ENCODE measurements at places on chromosomes 16 and 17. TPM values are rescaled to one million over a fixed set of nuclear protein-coding genes. Genes with fewer than 3 reads are reported as not detected.

DNA sequence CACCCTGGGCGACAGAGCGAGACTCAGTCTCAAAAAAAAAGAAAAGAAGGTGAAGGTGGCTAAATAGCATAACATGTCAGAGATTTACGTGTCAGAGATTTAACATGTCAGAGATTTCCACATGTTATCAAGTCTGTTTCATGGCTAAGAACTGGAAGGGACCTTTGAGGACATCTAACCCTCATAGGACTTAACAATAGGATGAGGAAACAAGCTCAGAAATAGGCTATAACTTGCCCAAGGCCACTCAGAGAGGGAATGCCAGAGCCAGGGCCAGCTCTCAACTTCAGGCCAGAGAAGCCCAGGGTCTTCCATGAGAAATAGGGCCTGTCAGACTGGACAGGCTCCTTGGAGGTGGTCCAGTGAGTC is 26.8 kb upstream of the ZNF629 start:
- no peaks in the 10 kb centered on the region for H3K27me3 ChIP-seq
- no peak for DNase-seq
- H3K36me3 ChIP-seq = no peaks in the 10 kb centered on the region
- H3K27ac ChIP-seq = peak overlapping the region; percentile 32
- peaks cover 9% of the 10 kb centered on the region for H3K4me1 ChIP-seq

The KLHDC4 gene
- 19.5 TPM for total RNA-seq

DNA sequence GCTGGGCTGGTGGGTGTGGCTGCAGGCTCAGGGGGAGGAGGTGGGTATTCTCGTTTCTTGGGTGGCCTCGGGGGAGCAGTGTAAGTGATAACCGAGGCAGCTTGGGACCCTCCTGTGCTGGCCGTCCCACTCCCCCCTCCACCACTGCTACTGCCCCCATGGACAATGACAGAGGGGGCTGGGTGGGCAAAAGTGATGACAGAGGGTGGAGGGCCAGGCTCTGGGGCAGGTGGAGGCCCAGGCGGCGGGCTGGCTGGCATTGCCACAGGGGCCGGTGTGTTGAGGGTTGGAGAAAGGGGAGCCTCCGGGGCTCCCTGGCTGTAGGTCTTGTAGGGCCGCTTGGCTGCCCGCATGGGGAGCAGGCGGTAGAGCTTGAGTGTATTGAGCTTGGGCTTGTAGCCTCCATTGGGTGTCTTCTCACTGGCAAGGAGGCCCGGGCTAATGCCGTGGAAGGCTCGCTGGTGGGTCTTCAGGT is 16.0 kb downstream of the ZBTB4 start:
- H3K36me3 ChIP-seq = peaks cover 45% of the 10 kb centered on the region
- no peak for DNase-seq
- no peak overlapping the region for H3K27ac ChIP-seq
- no peak overlapping the region for H3K4me3 ChIP-seq
- H3K27me3 ChIP-seq = no peaks in the 10 kb centered on the region

The SPNS3 gene
- total RNA-seq = not detected

The METTL9 gene
- 160 TPM for total RNA-seq

GRCh38 chr17:59796785-59797205 is 89.3 kb downstream of the VMP1 start:
- H3K27me3 ChIP-seq = no peaks in the 10 kb centered on the region
- H3K4me3 ChIP-seq = no peak overlapping the region
- H3K27ac ChIP-seq = no peak overlapping the region

The IL17C gene
- total RNA-seq = not detected

- H3K27me3 ChIP-seq = no peaks in the 10 kb centered on the region
- H3K4me1 ChIP-seq = no peaks in the 10 kb centered on the region
- no peak overlapping the region for H3K27ac ChIP-seq
Observed at GRCh38 chr17:8753136-8753975, 5.0 kb downstream of the SPDYE4 start.

The C16orf46 gene
- total RNA-seq = not detected

- H3K27me3 ChIP-seq = no peaks in the 10 kb centered on the region
- no peaks in the 10 kb centered on the region for H3K36me3 ChIP-seq
- H3K4me1 ChIP-seq = peaks cover 25% of the 10 kb centered on the region
- DNase-seq = peak; percentile 46
Observed at GRCh38 chr17:71409712-71410111, 711.1 kb upstream of the SOX9 start.

DNA sequence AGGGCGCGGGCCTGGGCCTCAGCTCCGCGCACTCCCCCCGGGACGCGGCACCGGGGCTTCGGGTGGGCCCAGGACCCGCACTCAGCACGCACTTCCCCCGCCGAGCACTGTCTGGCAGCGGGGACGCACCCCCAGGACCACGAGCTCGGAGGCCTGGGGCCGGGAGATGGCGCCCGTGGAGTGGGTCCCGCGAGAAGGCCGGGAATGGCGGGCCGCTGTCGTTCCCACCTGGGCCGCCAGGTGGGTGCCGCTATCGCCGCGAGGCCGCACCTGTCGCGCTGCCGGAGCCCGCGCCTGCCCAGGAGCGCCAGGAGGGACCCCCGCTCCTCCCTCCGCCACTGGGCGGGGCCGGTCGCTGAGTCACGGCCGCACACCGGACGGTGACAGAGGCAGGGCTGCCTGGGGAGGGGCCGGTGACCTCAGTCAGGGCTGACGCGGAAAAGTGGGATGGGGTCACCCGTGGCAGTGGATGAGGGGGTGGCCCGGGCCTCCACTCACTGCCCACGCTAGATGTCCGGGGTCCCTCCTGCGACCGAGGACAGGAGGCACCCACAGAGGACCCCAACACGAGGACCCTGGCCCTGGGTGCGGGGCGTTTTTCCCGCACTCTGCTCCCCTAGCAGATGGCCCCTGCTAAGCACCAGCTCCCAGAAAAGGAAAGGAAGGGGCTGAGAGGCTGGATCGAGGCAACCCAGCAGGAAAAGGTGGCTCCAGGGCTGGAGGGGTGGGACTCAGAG is 6.9 kb upstream of the ACTG1 start:
- H3K27ac ChIP-seq = no peak overlapping the region
- H3K36me3 ChIP-seq = peaks cover 48% of the 10 kb centered on the region
- H3K4me1 ChIP-seq = peaks cover 45% of the 10 kb centered on the region
- H3K27me3 ChIP-seq = no peaks in the 10 kb centered on the region
- peak overlapping the region; percentile 5 for H3K4me3 ChIP-seq

DNA sequence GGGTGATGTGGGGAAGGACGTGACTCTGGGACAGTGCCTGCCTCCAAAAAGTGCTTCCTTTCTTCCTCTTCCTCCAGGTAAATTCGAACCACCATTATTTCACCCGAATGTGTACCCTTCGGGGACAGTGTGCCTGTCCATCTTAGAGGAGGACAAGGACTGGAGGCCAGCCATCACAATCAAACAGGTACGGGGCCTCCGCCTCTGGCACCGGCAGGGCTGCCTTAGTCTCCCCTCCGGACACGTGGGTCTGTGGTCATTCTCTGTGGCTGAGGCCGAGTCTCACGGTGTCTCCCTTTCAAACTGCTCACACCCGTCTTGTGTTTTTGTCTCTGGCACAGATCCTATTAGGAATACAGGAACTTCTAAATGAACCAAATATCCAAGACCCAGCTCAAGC is 10.7 kb downstream of the UBE2I start:
- no peak for DNase-seq
- no peaks in the 10 kb centered on the region for H3K27me3 ChIP-seq
- H3K4me3 ChIP-seq = no peak overlapping the region
- no peaks in the 10 kb centered on the region for H3K4me1 ChIP-seq

DNA sequence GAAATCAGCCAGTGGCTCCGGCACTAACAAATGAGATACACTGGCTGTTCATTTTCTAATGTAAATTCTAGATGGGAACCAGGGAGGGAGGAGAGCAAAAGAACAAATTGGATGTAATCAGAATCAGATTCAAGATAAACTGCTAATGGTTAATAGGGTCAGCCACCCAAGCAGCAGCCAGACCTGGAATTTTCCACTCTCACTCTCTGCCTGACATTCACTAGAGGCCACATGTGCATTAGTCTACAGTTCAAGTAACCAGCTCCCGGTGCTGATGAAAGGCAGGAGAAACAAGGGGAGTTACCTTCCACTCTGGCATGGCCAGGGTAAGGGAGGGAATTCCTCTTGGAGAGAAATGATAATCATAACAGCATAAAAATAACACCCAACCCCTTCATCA is 597.7 kb downstream of the TOX3 start:
- H3K27me3 ChIP-seq = no peaks in the 10 kb centered on the region
- H3K4me1 ChIP-seq = no peaks in the 10 kb centered on the region
- DNase-seq = no peak

DNA sequence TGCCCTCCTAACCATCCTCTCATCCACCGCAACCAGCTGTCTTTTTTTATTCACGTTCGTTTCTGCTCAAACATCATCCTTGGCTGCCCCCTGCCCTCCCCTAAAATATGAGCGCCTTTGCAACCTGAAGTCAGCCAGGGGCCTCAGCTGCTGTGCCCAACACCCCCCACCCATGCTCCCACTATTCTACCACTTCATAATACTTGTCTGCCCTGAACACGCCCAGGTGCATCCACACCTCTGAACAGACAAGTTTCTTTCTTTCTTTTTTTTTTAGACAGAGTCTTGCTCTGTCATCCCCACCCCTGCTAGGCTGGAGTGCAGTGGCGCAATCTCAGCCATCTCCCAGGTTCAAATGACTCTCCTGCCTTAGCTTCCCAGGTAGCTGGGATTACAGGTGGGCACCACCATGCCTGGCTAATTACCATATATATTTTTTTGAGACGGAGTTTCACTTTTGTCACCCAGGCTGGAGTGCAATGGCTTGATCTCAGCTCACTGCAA is 26.9 kb downstream of the CEP295NL start:
- H3K4me3 ChIP-seq = no peak overlapping the region
- peaks cover 56% of the 10 kb centered on the region for H3K4me1 ChIP-seq
- no peak for DNase-seq
- peaks cover 45% of the 10 kb centered on the region for H3K36me3 ChIP-seq

DNA sequence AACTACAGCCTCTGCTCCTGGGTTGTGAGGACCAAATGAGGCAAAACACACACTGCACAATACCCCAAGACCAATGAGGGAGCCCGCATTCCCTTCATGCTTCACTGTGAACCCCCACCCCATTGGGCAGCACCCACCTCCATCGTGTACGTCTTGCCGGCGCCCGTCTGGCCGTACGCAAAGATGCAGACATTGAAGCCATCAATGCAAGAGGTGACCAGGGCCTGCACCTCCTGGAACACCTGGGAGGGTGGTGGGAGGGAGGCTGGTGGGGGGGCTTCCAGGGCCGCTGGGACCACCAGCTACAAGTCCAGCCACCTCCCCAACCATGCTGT is 28.4 kb downstream of the KATNB1 start:
- no peak for DNase-seq
- H3K27ac ChIP-seq = peak overlapping the region; percentile 63
- peaks cover 93% of the 10 kb centered on the region for H3K36me3 ChIP-seq
- H3K27me3 ChIP-seq = no peaks in the 10 kb centered on the region
- H3K4me3 ChIP-seq = no peak overlapping the region
- H3K4me1 ChIP-seq = peaks cover 22% of the 10 kb centered on the region

- H3K27me3 ChIP-seq = no peaks in the 10 kb centered on the region
- no peak overlapping the region for H3K27ac ChIP-seq
- peaks cover 24% of the 10 kb centered on the region for H3K4me1 ChIP-seq
- no peak overlapping the region for H3K4me3 ChIP-seq
Observed at GRCh38 chr16:48556243-48556912, 53.6 kb downstream of the N4BP1 start.

- H3K36me3 ChIP-seq = no peaks in the 10 kb centered on the region
- peaks cover 30% of the 10 kb centered on the region for H3K4me1 ChIP-seq
- H3K4me3 ChIP-seq = no peak overlapping the region
- H3K27me3 ChIP-seq = no peaks in the 10 kb centered on the region
- DNase-seq = no peak
- H3K27ac ChIP-seq = no peak overlapping the region
Observed at GRCh38 chr17:69179227-69179952, 37.7 kb upstream of the ABCA6 start.

GRCh38 chr17:56110463-56111135 is 42.7 kb upstream of the ANKFN1 start:
- H3K4me1 ChIP-seq = peaks cover 10% of the 10 kb centered on the region
- DNase-seq = no peak
- H3K27me3 ChIP-seq = no peaks in the 10 kb centered on the region

GRCh38 chr16:88894681-88895300 is 28.3 kb upstream of the PABPN1L start:
- no peaks in the 10 kb centered on the region for H3K4me1 ChIP-seq
- no peak overlapping the region for H3K27ac ChIP-seq
- peaks cover 9% of the 10 kb centered on the region for H3K27me3 ChIP-seq
- no peak overlapping the region for H3K4me3 ChIP-seq

GRCh38 chr16:16166085-16166484 is 57.2 kb downstream of the ABCC6 start:
- no peaks in the 10 kb centered on the region for H3K27me3 ChIP-seq
- no peaks in the 10 kb centered on the region for H3K4me1 ChIP-seq
- H3K36me3 ChIP-seq = no peaks in the 10 kb centered on the region
- H3K4me3 ChIP-seq = no peak overlapping the region
- no peak for DNase-seq

- no peak overlapping the region for H3K4me3 ChIP-seq
- H3K27ac ChIP-seq = peak overlapping the region; percentile 18
- H3K27me3 ChIP-seq = no peaks in the 10 kb centered on the region
- DNase-seq = peak; percentile 53
Observed at GRCh38 chr16:11955713-11956123, 9.3 kb upstream of the TNFRSF17 start.

The FBXO39 gene
- total RNA-seq = not detected

DNA sequence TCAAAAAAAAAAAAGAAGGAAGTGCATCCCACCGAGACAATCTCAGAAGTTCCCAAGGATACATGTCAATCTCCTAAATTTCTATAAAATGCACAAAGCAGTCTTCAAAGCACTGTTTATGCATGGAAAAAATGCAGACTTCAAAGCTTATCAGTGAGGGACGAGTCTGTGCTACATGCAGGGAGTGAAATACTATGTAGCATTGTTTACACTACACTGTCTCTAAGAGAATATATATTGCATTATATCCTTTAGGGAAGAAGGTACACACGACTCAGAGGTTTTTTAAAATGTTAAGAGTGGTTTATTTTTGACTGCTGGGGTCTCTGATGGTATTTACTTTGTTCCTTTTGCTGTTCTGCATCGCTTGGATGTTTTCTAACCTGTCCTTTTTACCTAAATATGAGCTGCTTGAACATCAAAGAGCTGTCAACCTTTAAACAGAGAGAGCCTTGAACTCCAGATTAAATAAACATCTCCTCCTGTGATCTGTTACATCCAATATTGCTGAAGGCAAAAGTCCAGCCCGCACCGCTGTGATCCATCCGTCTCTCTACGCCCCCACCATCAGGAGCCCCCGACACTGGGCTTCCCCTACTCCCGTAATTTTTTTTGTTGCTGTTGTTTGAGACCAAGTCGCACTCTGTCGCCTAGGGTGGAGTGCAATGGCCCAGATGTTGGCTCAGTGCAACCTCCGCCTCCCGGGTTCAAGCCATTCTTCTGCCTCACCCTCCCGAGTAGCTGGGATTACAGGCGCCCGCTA is 1.4 kb downstream of the FBXO31 start:
- H3K27ac ChIP-seq = no peak overlapping the region
- no peaks in the 10 kb centered on the region for H3K27me3 ChIP-seq
- H3K36me3 ChIP-seq = peaks cover 3% of the 10 kb centered on the region
- DNase-seq = peak; percentile 37

DNA sequence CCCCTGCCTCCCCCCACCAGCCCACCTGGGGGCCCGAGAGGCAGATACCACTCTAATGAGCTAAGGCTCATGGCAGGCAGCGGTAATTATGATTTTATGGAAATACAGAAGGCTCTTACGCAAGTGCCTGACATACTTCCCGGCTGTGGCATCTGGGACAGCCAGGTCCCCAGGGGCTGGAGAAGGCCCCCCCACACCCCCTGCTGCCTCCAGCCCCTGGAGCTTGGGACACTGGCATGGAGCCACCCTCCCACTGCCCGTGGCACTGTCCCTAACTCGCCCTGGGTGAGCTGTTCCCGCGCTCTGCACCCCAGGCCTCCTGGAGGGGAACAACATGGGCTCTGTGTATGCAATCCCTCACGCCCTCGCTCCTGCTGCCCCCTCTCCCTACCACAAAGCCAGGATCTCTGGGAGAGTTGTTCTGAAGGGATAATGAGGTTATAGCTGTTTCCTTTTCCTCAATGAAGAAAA is 5.4 kb upstream of the STAC2 start:
- H3K27ac ChIP-seq = no peak overlapping the region
- H3K27me3 ChIP-seq = peaks cover 5% of the 10 kb centered on the region
- peaks cover 13% of the 10 kb centered on the region for H3K4me1 ChIP-seq
- no peak overlapping the region for H3K4me3 ChIP-seq

Data from SJSA1 (cell line).